ENCODE measurements at places on chromosomes 16 and 17.

DNA sequence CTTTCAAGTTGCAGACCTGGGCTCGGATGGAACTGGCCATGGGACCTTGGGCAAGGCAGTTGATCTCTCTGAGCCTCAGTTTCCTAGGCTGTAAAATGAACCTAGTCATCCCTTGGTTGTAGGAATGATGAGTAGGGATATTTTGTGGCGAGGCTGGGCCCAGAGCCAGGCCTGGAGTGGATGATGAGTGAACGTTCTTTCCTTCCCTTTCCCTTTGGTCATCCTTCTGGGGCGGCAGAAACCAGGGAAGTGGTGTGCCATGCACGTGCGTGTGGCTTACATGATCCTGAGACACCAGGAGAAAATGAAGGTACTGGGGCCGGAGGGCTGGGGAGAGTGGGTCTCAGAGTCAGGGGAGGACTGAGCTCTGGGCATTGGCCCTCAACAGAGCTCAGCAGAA is 8.4 kb downstream of the FBRS start:
- DNase-seq = no peak

GRCh38 chr17:82438401-82439193 is 12.0 kb downstream of the CYBC1 start:
- no peak for DNase-seq

- no peak for DNase-seq
These were observed 77.0 kb upstream of the TMEM132E start for GRCh38 chr17:34502426-34502825.

- no peak for DNase-seq
These were observed 1.2 kb upstream of the HEXIM1 start for GRCh38 chr17:45146890-45147580.
